ENCODE measurements at places on chromosomes 2 and 18. TPM values are rescaled to one million over a fixed set of nuclear protein-coding genes. Genes with fewer than 3 reads are reported as not detected.

DNA sequence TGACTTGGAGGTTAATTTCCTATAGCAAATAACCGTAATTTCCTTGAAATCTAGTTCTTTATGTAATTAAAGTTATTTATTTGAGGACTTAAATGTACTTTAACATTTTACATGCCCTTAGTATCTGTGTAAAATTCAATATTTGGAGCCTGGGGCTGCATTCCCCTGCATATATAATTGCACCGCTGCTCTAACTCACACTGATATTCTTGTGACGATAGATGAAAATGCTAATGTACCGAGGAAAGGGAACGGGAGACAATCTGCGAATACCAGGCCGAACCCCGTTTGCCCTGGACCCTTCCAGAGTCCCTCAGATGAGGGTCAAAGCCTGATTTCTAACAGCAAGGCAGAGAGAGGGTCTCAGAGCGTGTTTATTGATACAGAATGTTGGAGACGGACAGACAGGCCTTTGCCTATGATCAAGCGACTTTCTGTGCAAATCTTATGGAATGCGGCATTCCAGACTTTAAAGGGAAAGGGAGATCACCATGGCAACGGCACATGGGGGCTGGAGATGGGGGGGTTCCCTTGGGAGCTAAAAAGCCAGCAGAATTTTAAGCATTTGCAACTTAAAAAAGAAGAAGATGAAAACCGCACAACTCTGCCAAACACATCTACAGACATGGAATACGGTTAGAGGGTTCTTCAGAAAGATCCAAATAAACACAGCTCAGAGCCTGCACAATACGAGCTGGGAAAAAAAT, 57.6 kb upstream of the TWIST2 start:
- DNase-seq: no peak

GRCh38 chr18:30409120-30409519, 633.4 kb downstream of the DSC3 start:
- DNase-seq: no peak

GRCh38 chr2:41963661-41964525, 83.9 kb upstream of the PKDCC start:
- DNase-seq: peak; percentile 49

GRCh38 chr2:162090109-162090508, 16.1 kb upstream of the DPP4 start:
- DNase-seq: no peak

GRCh38 chr2:213627835-213628460, 343.7 kb downstream of the SPAG16 start:
- DNase-seq: no peak

- no peak for DNase-seq
Measured at GRCh38 chr2:233064530-233065199, 4.5 kb downstream of the INPP5D start.

- DNase-seq: no peak
Measured at GRCh38 chr2:230797515-230798495, 66.9 kb upstream of the ITM2C start.

DNA sequence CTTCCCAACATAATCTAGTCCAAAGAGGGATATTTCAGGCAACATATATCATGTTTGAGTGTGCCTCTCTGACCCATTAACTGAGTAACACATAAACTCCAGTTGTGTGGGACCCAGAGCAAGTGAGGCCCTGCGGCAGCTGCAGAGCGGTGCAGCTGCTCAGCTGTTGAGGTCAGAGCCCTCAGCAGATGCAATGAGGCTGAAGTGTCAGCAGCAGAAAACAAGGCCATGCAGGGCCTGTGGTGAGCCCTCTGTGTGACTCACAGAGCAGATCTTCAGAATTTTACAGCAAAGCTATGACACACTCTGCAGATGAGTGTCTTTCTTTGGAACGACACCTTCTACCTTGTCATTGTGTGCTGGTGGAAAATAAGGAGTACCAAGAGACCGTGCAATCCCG, 168.5 kb downstream of the CBLN2 start:
- no peak for DNase-seq

DNA sequence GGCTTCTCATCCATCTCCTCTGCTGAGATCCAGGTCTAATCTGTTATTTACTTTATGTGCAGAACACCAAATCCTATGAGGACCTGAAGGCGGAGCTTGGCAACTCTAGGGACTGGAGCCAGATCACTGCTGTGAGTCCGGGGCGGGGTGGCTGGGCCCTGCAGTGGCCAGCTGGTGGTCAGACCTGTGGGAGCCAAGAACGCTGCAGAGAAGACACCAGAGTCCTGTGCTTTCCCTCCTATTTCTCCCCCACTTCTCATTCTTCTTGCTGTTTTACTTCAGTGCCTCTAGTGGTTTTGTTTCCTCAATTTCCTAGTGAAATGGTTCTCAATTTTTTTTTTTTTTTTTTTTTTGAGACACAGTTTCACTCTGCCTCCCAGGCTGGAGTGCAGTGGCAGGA, 19.7 kb downstream of the VIL1 start:
- DNase-seq: no peak

DNA sequence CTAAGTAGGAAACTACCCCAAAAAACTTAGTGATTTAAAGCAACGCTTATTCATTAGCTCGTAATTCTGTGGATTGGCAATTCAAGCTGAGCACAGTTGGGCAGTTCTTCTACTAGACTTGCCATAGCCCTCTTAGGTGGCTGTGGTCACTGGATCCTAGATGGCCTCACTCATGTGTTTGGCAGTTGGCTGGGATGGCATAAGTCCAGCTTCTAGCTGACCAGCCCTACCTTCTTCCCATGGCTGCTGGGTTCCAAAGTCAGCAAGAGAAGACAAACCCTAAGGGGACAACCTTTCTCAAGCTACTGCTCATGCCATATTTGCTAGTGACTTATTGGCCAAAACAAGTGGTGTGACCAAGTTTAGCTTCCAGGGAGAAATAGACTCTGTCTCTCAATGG, 95.3 kb downstream of the COPS8 start:
- DNase-seq: no peak

- no peak for DNase-seq
Measured at GRCh38 chr2:128547667-128548066, 229.0 kb upstream of the HS6ST1 start.

- DNase-seq: no peak
Measured at GRCh38 chr2:142598846-142599245, 278.6 kb upstream of the KYNU start.

GRCh38 chr2:38533180-38533579, 69.5 kb downstream of the HNRNPLL start:
- no peak for DNase-seq

DNA sequence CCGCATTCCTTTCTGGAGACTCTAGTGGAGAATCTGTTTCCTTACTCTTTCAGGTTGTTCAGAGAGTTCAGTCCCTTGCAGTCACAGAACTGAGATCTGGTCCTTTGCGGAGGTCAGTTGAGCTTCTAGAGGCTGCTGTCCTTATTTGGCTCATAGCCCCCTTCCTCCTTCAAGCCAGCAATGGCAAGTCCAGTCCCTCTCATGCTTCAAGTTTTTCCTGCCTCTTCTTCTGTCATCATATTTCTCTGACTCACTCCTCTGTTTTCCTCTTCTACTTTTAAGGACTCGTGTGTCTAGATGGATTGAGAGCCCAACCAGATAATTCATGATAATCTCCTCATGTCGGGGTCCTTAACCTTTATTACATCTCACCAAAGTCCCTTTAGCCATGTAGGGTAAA, 173.5 kb upstream of the FOSL2 start:
- no peak for DNase-seq

DNA sequence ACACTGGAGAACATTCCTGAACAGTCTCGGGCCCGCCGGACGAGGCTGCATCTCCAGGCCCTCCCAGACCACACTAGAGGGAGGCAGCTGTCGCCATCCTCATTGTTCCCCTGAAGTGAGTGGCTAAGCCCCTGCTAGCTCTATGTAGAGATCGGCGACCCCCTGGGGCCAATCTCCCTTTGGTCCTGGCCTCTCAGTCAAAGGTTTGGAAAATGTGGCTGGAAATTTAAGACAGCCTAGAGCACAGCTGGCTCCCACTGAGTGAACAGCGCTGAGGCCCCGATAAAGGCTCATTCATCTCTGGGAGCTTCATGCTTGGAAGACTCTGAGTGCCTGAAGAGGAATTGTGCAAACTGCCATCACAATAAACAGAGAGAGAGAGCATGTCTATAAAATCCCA, 360.3 kb downstream of the CLIP4 start:
- DNase-seq: no peak

DNA sequence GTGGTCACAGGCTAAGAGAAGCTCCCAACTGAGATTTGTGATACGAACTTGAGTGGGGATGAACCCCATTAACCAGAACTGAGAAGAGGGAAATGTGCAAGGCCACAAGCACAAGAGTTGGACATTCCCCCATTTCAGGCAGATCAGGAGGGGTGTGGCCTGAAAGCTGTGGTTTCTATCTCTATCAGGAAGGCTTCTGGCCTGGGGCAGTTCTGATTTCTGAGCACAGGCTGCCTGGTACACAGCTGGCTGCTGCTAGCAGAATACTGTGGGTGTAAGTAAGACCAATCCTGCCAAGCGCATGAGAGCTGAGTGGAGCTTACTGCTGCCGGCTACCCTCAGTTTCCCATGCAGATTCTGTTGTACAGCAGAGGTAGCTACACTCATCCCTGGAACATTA, 484.6 kb downstream of the SATB2 start:
- DNase-seq: no peak

DNA sequence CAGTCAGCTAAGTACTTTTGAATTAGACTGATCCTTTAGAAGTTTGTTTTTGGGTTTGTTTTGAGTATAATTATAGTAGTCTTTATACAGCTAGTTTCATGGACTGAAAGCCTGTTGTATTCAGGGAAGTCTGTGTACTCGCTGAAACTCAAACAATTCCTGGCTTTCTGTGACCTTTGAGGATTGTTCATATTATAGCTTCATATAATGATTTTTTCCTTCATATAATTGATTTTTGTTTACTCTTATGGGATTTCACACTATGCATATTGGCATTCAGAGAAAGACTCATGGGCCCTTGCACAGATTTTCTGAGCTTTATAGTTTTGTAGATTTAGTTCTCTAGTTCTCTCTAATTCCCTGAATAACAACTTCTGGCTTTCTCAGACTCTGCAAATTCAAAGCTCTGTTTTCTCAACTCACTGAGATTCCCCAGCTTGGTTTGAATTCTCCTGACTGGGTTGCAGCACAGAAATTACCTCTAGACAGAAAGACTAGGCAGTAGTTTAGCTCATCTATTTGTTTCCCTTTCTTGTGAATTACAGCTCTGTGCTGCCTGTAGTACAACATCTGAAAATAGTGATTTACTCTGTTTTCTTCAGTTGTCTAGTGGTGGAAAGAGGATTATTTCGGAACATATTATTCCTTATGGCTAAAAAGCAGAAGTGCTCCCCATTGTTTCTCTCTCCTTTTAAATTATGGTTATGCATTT, 495.9 kb upstream of the CNTNAP5 start:
- no peak for DNase-seq

- peak; percentile 28 for DNase-seq
Measured at GRCh38 chr18:7174344-7175095, 56.4 kb upstream of the LRRC30 start.

DNA sequence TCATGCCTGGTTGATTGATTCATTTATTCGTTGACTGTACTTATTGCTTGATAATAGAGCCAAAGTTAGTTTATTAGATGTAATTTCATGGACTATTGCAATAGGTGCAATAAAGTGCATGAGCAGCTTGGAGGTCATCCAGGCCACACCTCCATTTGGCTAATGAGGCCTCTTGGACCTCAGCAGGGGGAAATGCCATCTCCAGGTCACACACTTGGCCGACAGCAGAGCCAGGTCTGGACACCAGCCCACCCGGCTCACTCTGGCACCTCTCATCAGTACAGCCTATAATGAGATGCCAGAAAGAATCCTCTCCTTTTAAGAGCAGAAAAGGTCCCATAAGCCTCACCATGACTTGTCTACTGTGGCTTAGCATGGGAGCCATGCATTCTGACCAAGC, 71.2 kb upstream of the AFF3 start:
- no peak for DNase-seq

GRCh38 chr2:240957656-240958365, 40.6 kb upstream of the SNED1 start:
- no peak for DNase-seq

DNA sequence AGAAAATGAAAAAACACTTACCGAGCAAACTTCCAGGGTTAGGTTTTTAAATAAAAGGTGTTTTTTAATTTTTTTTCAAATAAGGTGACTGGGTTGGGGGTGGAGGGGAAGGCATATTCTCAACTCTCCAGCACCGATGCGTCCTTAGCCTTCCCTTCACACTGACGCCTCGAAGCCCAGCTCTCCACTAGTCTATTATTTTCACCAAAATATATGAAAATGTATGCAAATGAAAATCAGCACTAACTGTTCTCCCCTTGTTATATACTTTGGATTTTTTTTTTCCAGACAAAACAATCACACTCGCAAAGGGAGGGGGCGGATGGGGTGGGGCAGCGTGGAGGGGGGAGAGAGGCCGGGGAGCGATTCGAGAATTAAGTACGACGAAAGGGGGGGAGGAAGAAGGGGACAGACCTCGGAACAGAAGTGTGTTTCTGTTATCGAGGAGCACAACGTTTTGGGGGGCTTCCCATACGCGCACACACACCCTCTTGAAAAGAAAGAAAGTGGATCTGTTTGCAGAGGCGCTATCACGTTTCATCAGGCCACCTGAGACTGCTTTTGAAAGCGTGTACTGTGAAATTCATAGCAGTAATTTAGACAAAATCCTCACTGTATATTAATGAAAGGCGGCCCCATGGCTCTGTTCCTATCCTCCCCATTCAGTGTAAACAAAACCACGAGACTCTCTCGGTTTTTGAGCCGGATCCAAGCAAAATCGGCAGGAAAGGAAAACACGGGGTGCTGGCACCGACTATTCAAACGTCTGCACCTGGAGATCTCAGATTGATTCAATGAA, 2.4 kb upstream of the POU3F3 start:
- no peak for DNase-seq

The KIAA2012 gene
- total RNA-seq: not detected

The UGT1A4 gene
- not detected for total RNA-seq

The COL4A3 gene
- total RNA-seq: 1.1 TPM

The CD8A gene
- 0.44 TPM for total RNA-seq

The CRYGD gene
- total RNA-seq: 6.3 TPM

The SULT1C4 gene
- 4.9 TPM for total RNA-seq

The ASXL3 gene
- 0.35 TPM for total RNA-seq

The ASB18 gene
- not detected for total RNA-seq

The PLGLB2 gene
- 0.15 TPM for total RNA-seq

The C2orf42 gene
- total RNA-seq: 13.1 TPM

All from WTC11 (cell line).